Activated naive CD4-positive, alpha-beta T cell (primary cell): ENCODE measurements at places on chromosomes 1 and 21.

DNA sequence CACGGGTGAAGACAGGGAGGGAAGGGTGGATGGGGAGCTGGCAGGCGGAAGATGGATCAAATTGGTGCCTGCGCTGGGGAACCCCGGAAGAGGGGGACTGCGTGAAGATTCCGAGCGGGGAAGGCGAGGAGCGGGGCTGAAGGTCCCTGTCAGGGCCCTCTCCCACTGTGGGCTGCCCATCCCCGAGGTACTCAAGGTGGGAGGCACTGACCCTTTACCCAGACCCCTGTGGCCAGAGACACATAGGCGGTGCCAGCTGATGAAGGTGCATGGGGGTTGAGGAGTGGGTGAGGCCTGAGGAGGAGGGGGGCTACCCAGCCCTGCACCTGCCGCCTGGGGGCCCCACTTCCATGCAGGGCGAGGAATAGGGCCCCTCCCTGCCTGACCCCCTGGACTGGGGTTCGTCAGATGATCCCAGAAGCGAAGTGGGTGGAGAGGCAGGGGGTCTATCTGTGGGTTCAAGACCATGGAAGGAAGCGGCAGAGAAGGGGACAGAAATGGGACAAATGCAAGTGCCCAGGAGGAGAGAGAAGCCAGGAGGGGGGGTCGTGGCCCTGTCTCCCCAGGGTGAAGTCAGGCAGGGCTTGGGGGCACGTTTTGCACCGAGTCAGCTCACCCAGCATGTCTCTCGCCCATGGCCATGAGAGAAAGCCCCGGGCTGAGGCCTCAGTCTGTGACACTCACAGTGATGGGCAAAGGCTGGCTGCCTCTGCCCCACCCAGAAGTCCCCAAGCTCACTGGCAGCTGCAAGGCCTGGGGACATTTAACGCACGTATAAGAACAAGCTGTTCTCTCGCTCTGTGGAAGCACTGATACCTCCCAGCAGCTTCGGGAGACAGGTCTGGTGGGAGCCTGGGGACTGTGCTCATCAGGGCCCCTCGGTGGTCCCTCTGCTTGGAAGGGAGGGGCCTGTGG is 7.0 kb upstream of the MMEL1 start:
- DNase-seq, result no peak

DNA sequence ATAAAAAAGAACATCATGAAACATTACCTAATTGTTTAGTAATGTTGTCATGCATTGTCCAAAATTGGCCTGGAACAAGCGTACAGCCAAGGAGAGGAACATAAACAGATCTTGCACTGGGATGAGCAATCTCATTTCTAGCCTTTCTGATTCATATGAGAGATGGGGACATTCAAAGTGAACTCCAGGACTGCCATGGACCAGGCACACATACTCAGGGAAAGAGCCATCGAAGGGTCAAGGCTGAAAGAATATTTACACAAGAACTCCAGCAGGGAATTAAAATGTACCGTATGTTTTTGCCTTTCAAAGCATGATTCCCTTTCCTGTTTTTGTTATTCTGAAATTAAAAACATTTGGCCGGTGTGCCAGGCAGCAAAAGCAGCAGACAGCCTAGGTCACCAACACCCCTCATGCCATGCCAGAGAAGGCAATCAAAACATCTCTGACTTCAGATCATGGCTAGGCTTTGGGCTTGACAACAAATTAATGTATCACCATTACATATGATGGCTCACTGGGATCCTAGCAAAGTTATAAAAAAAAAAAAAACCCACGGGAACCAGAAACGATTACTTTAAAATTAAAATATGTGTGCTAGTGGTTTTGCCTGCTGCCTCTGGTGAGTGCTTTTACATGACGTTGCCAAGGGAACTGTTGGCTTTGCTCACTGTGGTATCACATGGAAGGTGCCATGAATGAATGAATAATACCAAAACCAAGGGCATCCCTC is 159.8 kb downstream of the TGFBR3 start:
- DNase-seq, result no peak

DNA sequence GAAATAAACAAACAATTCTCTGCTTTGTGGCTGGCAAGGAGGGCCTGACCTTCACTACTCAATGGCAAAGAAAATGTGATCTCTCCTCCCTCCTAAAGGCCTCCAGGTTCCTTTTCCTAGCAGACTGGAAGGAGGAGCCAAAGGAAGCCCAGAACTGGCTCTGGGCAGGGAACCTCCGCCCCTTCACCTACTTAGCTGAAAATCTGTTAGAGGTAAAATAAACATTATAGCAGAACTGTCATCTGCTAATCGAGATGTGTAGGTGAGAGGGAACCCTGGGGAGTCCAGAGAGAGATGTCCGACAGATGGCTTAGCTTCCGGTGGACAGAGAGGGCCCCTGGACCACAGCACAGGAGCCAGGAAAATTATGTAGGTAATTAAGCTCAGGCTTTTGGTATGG is 75.2 kb upstream of the KCNA3 start:
- no peak for DNase-seq

- no peak for DNase-seq
Observed at GRCh38 chr1:162823231-162823630, 32.7 kb downstream of the HSD17B7 start.

DNA sequence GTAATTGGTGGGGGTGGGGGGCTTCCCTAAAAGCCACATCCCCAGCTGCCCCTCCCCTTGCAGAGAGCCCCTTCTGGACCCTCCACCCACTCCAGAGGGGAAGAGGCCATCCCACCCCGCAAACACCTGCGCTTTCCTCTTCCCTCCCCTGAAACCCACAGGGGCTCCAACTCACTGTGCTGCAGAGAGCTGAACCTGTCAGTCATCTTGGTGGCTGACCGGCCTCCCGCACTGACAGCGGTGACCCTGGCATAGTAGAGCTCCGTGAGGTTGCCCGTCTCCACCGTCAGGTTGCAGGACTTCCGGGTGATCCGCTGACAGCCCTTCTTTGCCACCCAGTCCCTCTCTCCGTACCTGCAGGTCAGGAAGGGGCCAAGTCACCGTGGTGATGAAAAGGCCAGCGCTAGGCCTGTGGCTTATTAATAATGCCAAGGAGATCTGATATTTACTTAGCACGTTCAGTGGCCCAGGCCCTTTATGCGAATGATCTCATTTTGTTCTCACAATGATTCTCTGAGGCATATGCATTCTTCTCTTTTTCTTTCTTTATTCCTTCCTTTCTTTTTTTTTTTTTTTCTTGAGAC is 5.9 kb downstream of the IL22RA1 start:
- no peak for DNase-seq

- no peak for DNase-seq
Observed at GRCh38 chr1:86069757-86070145, 86.8 kb downstream of the COL24A1 start.

GRCh38 chr1:61914823-61915482 is 172.7 kb downstream of the PATJ start:
- DNase-seq, result no peak

GRCh38 chr1:234763367-234763766 is 153.4 kb upstream of the IRF2BP2 start:
- no peak for DNase-seq

DNA sequence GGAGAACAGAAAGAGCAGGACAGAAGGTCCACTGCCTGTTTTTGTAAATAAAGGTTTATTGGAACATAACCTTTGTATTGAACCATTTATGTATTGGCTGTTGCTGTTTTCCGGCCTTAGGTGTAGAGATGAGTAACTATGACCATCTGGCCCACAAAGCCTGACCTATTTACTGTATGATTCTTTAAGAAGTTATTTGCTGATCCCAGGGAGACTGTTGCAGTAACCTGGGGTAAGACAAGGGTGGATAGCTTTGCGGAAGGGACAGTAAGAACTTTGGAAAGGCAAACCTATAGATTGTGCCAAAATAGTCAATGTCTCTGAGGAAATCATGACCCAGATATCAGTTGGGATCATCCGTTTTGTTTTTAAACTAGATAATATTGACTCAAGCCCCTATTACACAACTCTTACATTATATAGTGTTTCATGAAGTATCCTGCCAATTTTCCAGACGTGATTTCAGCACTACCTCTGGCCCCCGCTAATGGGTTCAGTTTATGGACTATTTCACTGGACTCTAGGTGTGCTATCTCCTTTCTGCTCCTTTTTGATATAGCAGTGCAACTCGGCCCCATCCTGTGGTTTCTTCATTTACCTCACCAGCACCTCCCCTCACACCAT is 20.8 kb upstream of the TLCD4 start:
- DNase-seq, result no peak

- no peak for DNase-seq
Observed at GRCh38 chr1:218604217-218604616, 259.1 kb downstream of the TGFB2 start.
